ENCODE measurements at places on chromosomes 3 and 15. TPM values are rescaled to one million over a fixed set of nuclear protein-coding genes. Genes with fewer than 3 reads are reported as not detected.

TGM4 gene
- total RNA-seq, result not detected

STRIT1 gene
- not detected for total RNA-seq

CDC25A gene
- total RNA-seq, result 0.94 TPM

OR5K2 gene
- not detected for total RNA-seq

TEX55 gene
- total RNA-seq, result not detected

PARP15 gene
- total RNA-seq, result 1.6 TPM

PP2D1 gene
- total RNA-seq, result not detected

FAM131A gene
- total RNA-seq, result 21.0 TPM

CNBP gene
- total RNA-seq, result 378 TPM

SOX14 gene
- not detected for total RNA-seq

MYO1E gene
- total RNA-seq, result 49.5 TPM

FOXL2 gene
- not detected for total RNA-seq

GPR171 gene
- 1.2 TPM for total RNA-seq
